ENCODE measurements at places on chromosomes 6 and 20.
A peak's percentile ranks its signal among the peaks of the same experiment; 100 is the strongest.

DNA sequence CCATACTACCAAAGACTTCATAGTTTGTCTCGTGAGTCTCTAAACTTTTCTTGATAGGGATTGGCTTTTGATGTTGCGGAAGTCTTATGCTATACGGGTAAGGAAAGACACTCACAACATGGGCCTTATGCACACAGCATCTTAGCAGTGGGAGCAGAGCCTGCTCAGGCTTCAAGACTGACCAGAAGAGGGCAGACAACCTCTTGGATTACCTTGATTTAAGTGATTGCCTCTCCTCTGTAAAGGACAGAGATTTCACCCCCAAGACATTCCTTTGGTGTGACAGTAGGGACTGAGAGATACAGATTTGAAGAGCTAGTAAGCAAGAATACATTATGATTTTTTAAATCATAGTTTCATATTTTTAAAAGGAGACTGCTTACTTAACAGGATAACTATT is 71.0 kb upstream of the SAMD3 start:
- DNase-seq, result no peak

DNA sequence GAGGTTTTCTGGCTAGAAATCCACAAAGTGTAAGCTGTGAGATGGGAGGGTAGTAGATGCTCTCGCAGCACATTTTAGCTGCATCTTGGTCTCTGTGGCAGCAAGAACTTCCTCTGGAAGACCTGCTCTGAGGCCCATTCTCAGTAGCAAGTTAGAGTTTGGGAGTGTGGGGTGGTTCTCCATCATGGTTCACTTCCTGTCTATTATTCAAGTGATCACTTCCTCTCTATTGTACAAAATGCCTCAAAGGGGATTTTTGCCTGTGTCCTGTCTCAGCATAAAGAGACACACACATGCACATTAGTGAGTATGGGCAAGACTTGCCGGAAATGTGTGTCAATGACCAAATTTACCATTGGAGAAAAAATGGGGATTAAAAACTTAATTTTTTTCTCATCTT is 42.5 kb downstream of the LYRM2 start:
- DNase-seq, result no peak

GRCh38 chr6:104625536-104625935 is 234.2 kb downstream of the HACE1 start:
- DNase-seq, result no peak

- DNase-seq, result no peak
These were observed 16.2 kb upstream of the BCAS1 start for GRCh38 chr20:54086507-54087039.

GRCh38 chr6:84633771-84634170 is 130.6 kb downstream of the TBX18 start:
- no peak for DNase-seq

DNA sequence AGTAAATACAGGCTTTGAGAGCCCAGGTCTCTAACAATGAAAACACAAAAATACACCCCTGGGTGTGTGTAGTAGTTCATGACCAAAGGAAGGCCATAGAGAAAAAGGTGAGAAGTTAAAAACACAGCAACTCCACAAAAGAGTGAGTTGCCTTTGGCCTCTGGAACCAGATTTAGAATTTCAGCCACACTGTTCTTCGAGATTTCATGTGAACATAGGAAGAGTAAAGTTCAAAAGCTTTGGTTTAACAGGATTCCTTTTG is 43.5 kb upstream of the RIN2 start:
- no peak for DNase-seq

DNA sequence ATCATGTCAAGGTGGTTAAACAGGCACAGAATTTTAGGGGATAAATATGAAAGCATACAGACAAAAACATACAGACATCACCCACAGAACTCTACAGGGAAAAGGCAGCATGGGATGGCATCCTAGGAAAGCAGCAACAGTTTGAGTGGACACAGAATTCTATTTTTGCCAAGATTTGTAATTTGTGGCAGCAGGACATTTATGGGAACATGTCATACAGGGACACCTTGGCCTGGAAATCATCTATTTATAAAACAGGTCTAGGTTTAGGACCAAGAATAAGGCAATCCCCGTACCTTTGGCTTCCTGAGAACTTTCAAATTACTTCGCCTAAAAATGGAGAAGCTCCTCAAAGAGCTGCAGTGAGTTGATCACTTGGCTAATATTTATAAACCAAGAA is 17.5 kb downstream of the ARHGAP18 start:
- DNase-seq, result no peak

- DNase-seq, result no peak
These were observed 689.7 kb downstream of the EPM2A start for GRCh38 chr6:145045582-145045981.

DNA sequence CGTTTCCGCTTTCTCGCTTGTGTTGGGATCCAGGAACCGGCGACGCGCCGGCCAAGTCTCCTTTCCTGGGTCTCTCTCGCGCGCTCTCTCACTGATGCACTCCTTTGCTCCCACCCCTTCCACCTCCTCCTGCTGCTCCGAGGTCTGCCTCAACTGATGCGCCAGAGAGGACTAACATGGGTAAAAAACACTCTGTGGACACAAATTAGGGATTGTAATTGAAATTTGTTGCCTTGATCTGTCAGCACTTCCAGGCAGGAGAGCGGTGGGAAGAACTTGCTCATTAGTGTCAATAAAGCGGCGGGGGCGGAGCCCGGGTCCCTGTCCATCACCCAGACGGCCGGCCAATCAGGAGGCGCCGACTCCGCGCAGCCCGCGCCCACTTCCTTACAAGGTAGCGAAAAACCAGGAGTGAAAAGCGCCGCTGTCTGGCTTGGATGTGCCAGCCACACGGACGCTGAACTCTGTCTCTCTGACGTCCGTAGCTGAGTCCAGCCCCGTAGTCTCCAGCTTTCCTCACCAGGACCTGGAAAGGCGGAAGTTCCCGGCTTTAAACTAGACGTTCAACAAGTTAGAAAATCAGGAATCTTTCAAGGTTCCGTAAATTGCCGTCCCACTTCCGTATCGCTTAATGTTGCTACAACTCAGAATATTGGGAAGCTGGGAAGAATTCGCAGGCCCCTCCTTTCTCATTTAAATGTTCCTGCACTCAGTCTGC is at the start of gene TBX18:
Gene TBX18, minus strand, starts transcription at position 267 of the 718 bp plus-strand sequence. CDS start 417 bp downstream, outside the sequence.
- DNase-seq, result peak; percentile 99

DNA sequence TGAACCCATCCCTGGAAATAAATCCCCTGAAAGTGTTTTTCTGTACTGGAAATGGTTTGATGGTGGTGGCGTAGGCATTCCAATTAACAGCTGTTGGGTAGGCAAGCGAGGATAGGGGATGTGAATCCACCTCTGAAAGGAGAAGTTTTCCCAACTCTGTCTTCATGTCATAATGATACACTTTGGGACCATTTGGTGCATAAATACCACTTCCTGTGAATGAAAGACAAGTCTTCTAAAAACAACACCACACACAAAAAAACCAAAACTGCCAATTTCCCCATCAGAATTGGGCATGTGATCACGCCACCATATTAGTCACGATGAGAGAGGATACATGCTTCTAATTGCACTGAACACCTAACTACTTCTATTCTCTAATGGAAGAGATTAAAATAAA is 6.4 kb downstream of the VNN2 start:
- no peak for DNase-seq

GRCh38 chr20:1626528-1627199 is 6.9 kb upstream of the SIRPB1 start:
- no peak for DNase-seq

DNA sequence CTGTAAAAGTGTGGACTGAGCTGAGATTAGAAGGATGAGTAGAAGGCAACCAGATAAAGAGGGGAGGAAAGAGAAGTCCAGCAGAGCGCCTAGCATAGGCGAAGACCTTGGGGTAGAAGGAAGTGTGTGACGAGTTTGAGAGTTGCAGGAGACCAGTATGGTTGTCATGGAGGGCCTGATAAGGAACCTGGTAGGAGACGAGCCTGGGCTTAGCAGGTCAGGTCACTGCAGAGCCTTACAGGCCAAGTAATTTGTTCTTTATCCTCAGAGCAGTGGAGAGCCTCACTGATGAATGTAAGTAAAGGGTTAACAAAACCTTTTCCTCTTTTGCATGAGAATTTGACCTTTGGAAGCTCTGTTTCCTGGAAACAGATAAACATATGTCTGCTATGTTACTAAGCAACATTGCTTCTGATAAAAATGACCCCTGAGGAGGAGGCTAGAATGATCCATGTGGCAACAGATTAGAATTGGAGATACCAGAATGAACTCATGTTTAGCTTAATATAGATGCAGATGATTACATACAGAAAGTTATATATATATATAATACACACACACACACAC is 2.9 kb upstream of the TMEM74B start:
- DNase-seq, result no peak

DNA sequence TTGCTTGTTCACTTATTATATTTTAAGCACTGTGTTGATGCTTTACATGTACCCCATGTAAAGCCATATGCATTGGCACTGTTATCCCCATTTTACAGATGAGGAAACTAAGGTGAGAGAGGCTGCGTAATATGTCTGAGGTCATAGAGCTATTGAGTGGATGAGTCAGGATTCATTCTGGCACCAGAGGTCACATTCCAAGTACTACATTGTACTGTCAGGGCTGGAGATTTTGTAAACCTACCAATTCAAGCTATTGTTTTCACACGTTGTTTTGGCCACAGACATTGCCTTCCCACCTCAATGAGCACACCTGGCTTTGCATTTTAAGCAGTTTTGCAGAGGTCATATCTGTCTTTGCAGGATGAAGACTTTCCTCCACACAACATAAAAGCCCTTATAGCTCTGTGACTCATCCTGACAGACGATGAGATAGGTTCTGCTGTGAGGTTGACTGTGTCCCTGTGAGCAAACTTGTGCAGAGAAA is 33.2 kb downstream of the ANKS1A start:
- no peak for DNase-seq

DNA sequence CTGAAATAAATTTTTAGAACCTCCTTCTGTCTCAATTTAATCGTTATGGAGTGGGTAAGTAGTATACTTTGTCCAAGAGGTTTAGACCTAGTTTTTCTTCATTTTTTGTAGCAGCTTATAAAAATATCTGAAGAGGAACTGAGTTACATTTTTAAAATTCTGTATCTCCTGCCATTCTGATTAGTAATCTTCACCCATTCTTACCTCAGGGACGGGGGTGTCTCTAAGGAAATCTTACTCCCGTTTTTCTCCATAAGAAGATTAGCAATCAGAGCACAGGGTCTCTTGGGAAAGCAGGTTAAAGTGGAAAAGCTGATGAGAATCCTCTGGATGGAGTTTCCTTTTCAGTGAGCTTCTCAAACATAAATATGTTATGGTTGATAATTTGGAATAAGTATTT is 259.3 kb upstream of the FAM83B start:
- no peak for DNase-seq

- DNase-seq, result no peak
These were observed 773.4 kb downstream of the KIF16B start for GRCh38 chr20:15799871-15800270.
